ENCODE measurements at places on chromosomes 11 and 22. TPM values are rescaled to one million over a fixed set of nuclear protein-coding genes. Genes with fewer than 3 reads are reported as not detected.

The VSTM5 gene
- total RNA-seq: 2.4 TPM

The FOLR1 gene
- not detected for total RNA-seq

The PRODH gene
- total RNA-seq: 11.1 TPM

The GRM5 gene
- not detected for total RNA-seq

The HBG1 gene
- 5.7 TPM for total RNA-seq

The POGLUT3 gene
- total RNA-seq: 19.6 TPM

The OR52H1 gene
- total RNA-seq: not detected

The APOL1 gene
- total RNA-seq: 34.6 TPM

The LSP1 gene
- total RNA-seq: 23.0 TPM

The TSPAN18 gene
- total RNA-seq: 13.4 TPM

The HEPACAM gene
- total RNA-seq: 0.12 TPM

The NXPE2 gene
- 22.2 TPM for total RNA-seq

DNA sequence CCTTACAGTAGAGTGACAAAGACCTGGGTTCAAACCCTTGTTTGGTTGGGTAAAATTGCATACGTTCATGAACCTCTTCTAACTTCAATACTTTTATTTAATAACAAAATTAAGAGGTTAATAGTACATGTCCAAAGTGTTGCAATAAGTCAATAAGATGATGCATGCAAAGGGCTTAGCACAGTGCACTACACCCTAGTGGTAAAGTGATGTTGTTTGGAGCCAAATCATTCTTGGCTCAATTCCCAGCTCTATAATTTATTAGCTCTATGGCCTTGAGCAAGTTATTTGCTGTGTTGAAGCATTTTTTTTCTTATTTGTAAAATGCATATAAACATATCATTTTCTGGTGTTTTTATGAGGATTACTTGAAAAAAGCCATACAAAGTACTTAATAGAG is 945.3 kb downstream of the LRRC4C start:
- no peaks in the 10 kb centered on the region for H3K4me1 ChIP-seq
- H3K27me3 ChIP-seq: no peaks in the 10 kb centered on the region
- H3K27ac ChIP-seq: no peak overlapping the region

DNA sequence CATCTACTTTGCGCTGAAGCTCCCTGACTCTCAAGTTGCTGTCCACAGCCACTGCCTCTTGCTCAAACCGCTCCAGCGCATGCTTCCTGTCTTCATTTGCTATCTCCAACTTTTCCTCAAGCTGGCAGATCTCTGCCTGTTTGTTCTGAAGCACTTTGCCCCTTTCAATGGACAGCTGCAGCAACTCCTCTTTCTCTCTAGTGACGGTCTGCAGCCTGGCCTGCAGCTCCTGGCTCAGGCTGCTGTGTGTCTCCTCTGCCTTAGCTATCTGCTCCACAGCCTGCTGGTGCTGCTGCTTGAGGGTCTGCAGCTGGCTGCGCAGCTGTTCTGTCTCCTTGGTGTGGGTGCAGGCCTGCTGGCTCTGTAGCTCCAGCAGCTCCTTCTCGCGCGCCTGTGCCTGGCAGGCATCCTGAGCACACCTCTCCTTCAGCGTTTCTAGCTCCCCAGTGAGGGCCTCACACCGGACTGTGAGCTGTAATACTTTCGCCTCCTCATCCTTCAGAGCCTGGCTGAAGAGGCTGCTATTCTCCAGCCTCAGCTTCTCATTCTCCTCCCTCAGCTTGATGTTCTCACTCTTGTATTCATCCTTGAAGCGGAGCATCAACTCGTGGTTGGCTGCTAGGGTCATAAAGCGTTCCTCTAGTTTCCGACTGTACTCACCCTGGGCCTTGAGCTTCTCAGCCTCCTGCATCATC is 723 bp downstream of the CCDC89 start:
- peak overlapping the region; percentile 46 for H3K27ac ChIP-seq
- H3K4me1 ChIP-seq: no peaks in the 10 kb centered on the region
- peak overlapping the region; percentile 26 for H3K4me3 ChIP-seq
- no peaks in the 10 kb centered on the region for H3K27me3 ChIP-seq
- no peaks in the 10 kb centered on the region for H3K36me3 ChIP-seq
- no peak for DNase-seq

DNA sequence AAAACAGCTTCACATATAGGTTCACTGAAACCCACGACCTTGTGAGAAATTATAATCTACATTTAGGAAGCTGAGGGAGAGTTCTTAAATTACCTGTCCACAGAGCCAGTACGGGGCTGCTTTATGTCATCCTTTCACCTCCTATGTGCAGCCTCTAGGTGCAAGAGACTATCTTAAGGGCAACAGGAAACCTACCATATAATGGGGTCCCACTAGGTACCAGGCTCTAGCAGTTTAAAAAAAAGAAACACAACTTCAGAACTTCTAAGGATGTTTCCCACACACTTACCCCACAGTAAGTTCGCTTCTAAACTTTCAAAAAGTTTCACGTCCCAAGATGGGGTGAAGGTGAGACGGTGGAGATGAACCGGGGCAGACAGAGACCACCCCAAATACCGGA is 573 bp downstream of the STK33 start:
- H3K4me1 ChIP-seq: no peaks in the 10 kb centered on the region
- peak overlapping the region; percentile 59 for H3K4me3 ChIP-seq
- H3K27ac ChIP-seq: no peak overlapping the region
- no peak for DNase-seq

DNA sequence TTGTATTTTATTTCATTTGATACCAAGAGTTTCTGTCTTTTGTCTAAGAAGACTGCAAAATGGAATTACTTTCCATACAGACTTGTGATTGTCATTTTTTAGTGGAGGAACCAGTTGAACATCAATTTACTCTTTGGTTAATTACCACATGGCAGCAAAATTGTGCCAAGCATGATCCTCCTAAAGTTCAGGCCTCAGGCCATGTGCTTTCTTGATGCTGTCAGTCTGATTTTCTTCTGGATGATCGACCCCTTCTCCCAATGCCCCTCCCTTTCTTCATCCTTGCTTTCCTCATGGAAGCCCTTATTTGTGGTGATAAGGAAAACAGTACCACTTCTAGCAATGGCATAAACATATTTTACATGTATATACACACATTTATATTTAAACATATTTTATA is 76.2 kb downstream of the SVIP start:
- no peaks in the 10 kb centered on the region for H3K36me3 ChIP-seq
- no peaks in the 10 kb centered on the region for H3K27me3 ChIP-seq
- DNase-seq: no peak
- no peaks in the 10 kb centered on the region for H3K4me1 ChIP-seq
- no peak overlapping the region for H3K27ac ChIP-seq

DNA sequence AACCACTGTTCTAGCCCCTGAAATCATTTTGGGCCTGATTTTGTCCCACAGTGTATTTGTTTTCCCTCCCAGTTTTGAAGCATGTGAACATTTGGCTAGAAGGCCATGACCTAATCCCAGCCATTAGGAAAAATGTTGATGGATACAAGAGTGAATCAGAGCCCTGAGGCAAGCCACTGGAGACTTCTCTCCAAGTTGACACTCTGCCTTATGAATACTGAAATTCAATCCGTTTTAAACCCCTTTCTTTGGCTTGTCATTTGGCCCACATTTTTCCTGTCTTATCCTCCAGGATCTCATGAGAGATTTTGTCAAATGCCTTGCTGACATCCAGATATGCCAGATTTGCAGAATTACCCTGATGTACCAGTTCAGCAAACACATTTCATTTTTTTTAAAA is 158.8 kb downstream of the FAT3 start:
- H3K36me3 ChIP-seq: no peaks in the 10 kb centered on the region
- H3K4me1 ChIP-seq: no peaks in the 10 kb centered on the region
- DNase-seq: no peak
- H3K27me3 ChIP-seq: no peaks in the 10 kb centered on the region

- no peak overlapping the region for H3K27ac ChIP-seq
- no peaks in the 10 kb centered on the region for H3K27me3 ChIP-seq
- no peak for DNase-seq
- no peak overlapping the region for H3K4me3 ChIP-seq
- no peaks in the 10 kb centered on the region for H3K36me3 ChIP-seq
Measured at GRCh38 chr11:41579546-41579945, 120.1 kb upstream of the LRRC4C start.

DNA sequence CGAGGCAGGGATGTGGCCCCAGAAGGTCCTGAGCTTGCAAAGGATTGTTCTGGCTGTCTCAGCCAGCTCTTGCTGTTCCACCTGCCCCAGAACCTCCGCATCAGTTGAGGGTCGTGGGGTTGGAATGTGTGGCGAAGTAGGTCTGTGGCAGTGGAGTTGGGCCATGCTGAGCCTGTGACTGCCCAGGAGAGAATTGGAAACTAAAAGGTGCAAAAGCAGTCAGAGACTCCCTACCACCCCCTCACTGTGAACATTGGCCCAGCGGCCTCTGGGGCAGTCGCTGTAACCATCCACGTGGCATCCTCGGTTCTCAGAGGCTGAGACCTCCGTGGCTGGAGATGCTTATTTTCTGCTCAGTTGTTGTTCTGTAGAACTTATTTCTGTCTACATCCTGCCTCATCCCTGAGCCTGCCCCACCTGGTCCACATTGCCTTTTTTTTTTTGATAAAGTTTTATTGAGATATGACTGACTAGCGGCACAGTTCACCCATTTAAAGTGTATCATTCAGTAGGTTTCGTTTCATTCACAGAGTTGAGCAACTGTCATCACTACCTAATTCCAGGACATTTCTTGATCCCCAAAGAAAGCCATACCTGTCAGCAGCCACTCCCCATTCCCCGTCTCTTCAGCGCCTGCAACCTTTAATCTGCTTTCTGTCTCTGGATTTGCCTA is 22.3 kb upstream of the DGCR8 start:
- no peaks in the 10 kb centered on the region for H3K4me1 ChIP-seq
- DNase-seq: no peak
- no peak overlapping the region for H3K4me3 ChIP-seq
- no peaks in the 10 kb centered on the region for H3K27me3 ChIP-seq

- DNase-seq: no peak
- no peaks in the 10 kb centered on the region for H3K27me3 ChIP-seq
- no peak overlapping the region for H3K4me3 ChIP-seq
- no peaks in the 10 kb centered on the region for H3K4me1 ChIP-seq
- H3K36me3 ChIP-seq: no peaks in the 10 kb centered on the region
- no peak overlapping the region for H3K27ac ChIP-seq
Measured at GRCh38 chr11:56916162-56916561, 72.6 kb upstream of the OR5AK2 start.

- peaks cover 7% of the 10 kb centered on the region for H3K36me3 ChIP-seq
- H3K4me3 ChIP-seq: no peak overlapping the region
- no peak overlapping the region for H3K27ac ChIP-seq
- H3K4me1 ChIP-seq: no peaks in the 10 kb centered on the region
- no peak for DNase-seq
Measured at GRCh38 chr11:114586797-114587196, 8.8 kb downstream of the NXPE4 start.

- H3K4me3 ChIP-seq: no peak overlapping the region
- no peaks in the 10 kb centered on the region for H3K36me3 ChIP-seq
- no peaks in the 10 kb centered on the region for H3K4me1 ChIP-seq
- DNase-seq: no peak
Measured at GRCh38 chr11:94120946-94121345, 7.7 kb upstream of the PANX1 start.

DNA sequence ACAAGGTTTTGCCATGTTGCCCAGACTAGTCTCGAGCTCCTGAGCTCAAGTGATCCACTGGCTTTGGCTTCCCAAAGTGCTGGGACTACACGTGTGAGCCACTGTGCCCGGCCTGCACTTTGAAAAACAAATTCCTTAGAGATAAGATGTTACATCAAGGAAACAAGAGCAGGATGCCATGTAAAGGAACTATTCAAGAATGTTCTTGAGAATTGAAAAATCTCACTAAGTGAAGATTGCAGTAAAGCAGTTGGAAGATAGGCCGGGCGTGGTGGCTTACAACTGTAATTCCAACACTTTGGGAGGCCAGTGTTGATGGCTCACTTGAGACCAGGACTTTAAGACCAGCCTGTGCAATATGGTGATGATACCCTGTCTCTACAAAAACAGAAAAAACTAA is 88.1 kb downstream of the PACS1 start:
- no peak for DNase-seq
- H3K4me1 ChIP-seq: no peaks in the 10 kb centered on the region
- no peaks in the 10 kb centered on the region for H3K27me3 ChIP-seq
- H3K4me3 ChIP-seq: no peak overlapping the region

GRCh38 chr11:82326853-82327252 is 406.8 kb downstream of the FAM181B start:
- DNase-seq: no peak
- H3K4me3 ChIP-seq: no peak overlapping the region
- H3K4me1 ChIP-seq: no peaks in the 10 kb centered on the region
- H3K27me3 ChIP-seq: no peaks in the 10 kb centered on the region
- no peak overlapping the region for H3K27ac ChIP-seq
- no peaks in the 10 kb centered on the region for H3K36me3 ChIP-seq

DNA sequence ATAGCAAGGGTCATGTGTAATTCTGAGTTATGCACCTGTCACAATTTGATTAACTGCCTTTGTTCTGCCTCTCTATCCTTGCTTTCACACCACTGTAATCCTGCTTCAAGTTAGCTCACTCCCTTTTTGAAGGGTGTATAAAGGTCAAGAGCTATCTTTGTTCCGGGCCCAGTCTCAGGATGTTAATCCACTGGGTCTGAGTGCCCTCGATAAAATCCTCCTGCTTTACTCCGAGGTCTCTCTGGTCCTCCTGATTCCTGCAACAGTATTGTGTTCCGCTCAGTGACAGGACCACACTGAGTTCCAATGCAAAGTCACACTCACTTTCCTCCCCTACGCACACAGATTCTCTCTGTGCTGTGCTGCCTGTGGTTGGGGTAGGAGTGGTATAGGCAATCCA is 186.5 kb downstream of the DYNC2H1 start:
- no peak overlapping the region for H3K27ac ChIP-seq
- H3K4me1 ChIP-seq: no peaks in the 10 kb centered on the region
- no peak for DNase-seq
- no peaks in the 10 kb centered on the region for H3K27me3 ChIP-seq
- no peak overlapping the region for H3K4me3 ChIP-seq
- no peaks in the 10 kb centered on the region for H3K36me3 ChIP-seq

DNA sequence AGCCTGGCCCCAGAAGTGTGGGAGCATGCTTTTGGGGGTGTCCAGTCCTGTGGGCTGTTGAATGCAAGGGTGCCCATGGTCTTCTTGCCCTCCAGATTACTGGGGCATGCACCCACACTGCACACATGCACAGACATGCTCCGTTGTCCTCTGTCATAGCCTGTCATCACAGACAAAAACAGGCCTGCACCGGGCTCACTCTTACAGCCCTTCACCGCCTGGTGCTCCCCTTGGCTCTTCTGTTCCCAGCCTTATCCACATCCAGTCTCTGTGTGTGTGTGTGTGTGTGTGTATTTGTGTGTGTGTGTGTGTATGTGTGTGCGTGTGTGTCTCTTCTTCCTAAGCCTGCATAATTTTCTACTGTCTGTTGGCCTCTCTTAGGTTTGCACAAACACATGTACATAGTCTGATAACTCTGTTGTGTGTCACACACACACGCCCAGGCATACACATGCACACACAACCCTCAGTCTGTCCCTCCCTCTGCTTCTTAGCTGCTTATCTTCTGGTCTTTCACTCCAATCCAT is 23.4 kb upstream of the NECTIN1 start:
- no peaks in the 10 kb centered on the region for H3K4me1 ChIP-seq
- H3K27me3 ChIP-seq: no peaks in the 10 kb centered on the region
- H3K27ac ChIP-seq: no peak overlapping the region
- H3K36me3 ChIP-seq: no peaks in the 10 kb centered on the region
- no peak overlapping the region for H3K4me3 ChIP-seq

- no peaks in the 10 kb centered on the region for H3K36me3 ChIP-seq
- H3K27ac ChIP-seq: no peak overlapping the region
- no peaks in the 10 kb centered on the region for H3K4me1 ChIP-seq
- no peaks in the 10 kb centered on the region for H3K27me3 ChIP-seq
- H3K4me3 ChIP-seq: no peak overlapping the region
- DNase-seq: no peak
Measured at GRCh38 chr11:30510750-30511149, 75.4 kb downstream of the MPPED2 start.
